ENCODE measurements at places on chromosomes 2 and 18.

DNA sequence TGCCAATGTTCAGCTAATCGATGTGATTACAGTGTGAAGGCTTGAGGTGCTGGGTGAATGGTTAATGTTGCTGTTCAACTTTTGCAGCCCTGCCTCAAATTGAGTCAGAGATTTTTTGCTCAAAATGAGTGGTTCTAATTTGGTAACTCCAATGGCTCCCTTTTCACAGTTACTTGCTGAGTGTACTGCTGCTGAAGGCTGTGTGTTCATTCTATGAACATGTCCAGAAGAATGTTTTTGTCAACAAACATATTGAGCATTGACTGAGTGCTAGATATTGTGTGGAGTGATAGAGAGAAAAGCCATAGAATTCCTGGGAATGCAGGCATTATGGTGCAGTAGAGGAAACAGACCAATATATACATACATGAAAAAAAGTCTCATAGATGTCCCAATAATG, 39.0 kb upstream of the TCF4 start:
- DNase-seq = no peak

- peak; percentile 60 for DNase-seq
These were observed 62.6 kb upstream of the STK17B start for GRCh38 chr2:196233805-196234475.

DNA sequence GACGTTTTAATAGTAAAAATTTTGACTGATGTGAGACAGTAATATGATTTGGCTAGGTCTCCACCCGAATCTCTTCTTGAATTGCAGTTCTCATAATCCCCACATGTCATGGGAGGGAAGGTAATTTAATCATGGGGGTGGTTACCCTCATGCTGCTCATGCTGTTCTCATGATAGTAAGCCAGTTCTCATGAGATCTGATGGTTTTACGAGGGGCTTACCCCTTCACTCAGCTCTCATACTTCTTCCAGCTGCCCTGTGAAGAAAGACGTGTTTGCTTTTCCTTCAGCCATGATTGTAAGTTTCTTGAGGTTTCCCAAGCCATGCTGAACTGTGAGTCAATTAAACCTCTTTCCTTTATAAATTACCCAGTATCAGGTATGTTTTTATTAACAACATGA, 327.0 kb upstream of the CDH7 start:
- no peak for DNase-seq

GRCh38 chr2:25431604-25432003, 89.9 kb upstream of the DNMT3A start:
- no peak for DNase-seq

DNA sequence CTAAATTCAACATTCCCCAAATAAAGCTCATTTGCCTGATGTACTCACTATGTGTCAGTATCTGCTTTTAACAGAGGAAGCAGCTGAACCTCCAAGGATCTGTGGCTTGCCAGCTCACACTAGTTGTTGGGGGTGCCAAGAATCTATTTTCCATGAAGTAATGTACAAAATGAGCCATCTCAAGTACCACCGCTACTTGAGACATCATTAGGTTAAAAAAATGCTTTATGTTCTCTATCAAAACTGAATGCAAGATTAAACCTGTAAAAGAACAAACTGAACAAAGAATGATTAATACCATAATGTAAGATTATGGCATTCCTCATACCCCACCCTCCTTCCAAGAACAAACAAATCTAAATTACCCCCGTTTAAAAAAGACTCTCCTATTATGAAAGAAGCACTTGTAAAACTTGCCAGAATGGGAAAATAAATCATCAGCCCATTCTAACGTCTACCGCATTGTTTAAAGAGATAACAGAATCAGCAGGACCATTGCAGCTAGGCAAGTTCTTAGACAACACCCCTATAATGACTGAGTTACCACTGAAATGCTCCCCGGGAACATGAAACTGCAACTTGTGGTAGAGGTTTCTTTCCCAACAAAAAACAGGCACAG, 471.6 kb downstream of the DLGAP1 start:
- peak; percentile 92 for DNase-seq

GRCh38 chr2:123438675-123439074, 586.4 kb upstream of the CNTNAP5 start:
- DNase-seq = no peak

GRCh38 chr2:10151462-10151861, 28.9 kb downstream of the RRM2 start:
- no peak for DNase-seq

DNA sequence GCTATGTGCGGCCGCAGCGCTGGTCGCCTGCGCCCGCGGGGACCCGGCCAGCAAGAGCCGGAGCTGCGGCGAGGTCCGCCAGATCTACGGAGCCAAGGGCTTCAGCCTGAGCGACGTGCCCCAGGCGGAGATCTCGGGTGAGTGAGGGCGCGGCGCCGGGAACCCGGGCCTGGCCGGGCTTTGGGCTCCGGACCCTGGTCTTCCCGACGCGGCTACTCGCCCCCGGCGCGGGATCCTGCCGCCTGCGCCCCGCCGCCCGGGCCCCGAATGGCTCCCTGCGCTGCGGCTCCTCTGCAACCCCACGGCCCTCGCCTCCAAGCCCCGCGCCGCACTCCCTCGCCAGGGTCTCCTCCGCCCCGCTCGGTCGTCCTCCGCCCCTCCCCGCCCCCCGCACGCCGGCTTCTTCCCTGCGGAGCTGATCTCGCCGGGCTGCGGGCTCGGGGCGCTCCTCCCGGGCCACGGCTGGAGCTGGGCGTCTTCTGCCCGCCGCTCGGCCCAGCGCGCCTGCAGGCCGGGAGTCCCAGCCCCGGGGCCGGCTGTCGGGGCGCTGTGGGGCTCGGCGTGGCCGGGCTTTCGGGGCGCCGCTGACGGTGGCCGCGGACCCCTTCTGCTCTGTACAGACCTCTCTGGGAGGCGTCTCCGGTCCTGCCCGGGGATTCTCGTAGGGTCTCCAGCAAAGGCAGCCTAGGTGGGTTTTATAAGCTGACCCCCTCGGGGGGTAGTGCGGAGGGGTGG, 652 bp downstream of the GPC1 start:
- DNase-seq = no peak

DNA sequence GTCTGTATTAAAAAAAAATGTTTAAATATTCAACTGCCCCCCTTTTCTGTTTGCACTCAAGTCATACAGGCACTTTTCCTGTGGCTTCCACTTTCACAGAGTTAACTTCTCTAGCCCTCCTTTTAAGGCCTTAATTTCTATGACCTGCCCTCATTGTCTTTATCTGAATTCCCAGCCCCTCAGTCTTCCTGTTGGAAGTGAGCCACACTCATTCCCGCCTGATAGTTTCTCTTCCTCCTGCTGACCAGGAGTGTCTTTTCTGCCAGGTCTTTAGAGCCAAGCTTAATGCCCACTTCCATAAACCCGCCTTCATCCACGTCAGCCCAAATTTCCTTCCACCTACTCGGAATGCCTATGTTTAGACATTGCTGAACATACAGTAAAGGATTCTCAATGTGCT, 10.5 kb downstream of the COPS8 start:
- no peak for DNase-seq

DNA sequence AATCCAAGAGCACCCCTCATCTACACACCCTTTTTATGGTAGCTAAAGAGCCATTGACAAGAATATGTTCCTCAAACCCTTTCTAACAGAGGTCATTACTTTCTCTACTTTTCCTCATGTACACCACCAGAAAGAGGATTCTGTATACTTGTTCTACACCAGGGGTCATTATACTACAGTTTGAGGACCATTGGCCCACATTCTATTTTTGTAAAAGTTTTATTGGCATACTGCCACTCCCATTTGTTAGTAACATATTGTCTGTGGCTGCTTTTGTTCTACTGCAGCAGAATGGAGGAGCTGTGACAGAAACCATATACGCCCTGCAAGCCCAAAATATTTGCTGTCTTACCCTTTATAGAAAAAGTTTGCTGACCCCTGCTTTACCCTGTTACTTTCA, 14.3 kb downstream of the HTR2B start:
- no peak for DNase-seq

GRCh38 chr2:45993476-45993991, 303.7 kb upstream of the EPAS1 start:
- DNase-seq = peak; percentile 78

GRCh38 chr18:8870528-8870927, 165.2 kb downstream of the MTCL1 start:
- DNase-seq = no peak

DNA sequence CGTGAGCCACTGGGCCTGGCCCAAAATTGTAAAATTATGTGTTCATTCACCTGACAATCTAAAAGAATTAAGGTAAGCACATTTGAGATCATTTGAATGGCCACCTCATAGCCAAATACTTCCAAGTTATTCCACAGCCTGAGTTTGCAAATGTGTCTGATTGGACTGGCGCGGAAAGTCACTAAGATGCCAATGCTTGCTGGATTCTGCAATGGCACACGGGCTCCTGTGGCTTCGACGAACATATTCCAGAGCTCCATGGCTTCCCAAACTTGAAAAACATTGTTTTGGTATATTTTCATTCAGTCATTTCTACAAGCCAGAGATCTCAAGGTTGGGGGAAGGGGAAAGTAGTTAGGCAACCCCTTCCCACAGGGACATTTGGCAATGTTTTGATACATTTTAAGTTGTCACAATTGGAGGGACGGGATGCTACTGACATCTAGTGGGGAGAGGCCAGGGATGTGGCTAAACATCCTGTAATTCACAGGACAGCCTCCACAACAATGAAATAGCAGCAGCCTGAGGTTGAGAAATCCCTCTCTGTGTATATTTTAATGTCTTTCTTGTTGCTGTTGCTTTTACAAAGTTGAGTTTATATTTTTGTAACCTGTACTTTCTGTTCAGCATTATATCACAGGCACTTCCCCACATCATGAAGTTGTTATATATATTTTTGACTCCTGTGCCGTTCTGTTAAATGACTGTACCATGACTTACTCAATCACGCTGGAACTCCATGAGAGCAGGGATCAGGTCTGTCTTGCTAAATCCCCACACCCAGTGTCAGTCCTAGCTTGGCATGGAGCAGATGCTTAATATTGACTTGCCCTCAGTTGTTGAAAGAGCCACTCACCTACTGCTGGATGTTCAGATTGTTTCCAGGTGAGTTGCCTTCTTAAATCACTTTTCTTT, 56.9 kb downstream of the COL4A4 start:
- peak; percentile 60 for DNase-seq
